GM12892 (cell line): ENCODE measurements at places on chromosomes 7 and 10.

GRCh38 chr10:86658751-86659150, 4.4 kb downstream of the OPN4 start:
- no peak for DNase-seq

DNA sequence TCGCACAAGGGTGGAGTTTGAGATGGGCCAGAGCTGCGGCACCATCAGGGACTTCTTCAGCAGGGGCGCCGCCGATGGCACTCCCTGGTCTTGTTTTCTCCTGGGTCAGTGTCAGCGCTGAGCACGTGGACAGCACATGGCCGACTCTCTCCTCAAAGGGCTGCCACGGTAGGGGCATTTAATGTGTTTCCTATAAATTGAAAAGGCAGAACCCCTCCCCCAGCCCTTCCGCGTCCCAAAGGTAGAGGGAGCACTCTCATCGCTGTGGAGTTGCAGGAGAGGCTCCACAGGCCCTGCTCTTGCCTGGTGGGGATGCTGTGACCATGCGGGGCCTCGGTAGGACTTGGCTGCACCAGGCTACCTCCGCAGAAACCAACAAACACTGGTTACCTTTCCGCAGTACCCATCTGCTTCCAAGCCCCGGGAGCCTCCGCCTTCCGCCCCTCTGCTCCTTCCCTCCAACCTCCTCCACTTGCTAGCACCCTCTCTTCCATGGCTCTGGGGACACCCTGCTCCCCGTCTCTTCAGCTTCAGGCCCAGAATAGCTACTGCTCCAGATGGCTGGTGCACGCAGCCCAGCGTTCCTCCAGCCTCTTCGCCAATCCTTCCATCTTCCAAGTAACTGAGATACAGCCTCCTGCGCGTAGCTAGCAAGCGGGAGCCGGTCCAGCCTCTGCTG, 166.3 kb upstream of the ADCY1 start:
- DNase-seq = no peak

DNA sequence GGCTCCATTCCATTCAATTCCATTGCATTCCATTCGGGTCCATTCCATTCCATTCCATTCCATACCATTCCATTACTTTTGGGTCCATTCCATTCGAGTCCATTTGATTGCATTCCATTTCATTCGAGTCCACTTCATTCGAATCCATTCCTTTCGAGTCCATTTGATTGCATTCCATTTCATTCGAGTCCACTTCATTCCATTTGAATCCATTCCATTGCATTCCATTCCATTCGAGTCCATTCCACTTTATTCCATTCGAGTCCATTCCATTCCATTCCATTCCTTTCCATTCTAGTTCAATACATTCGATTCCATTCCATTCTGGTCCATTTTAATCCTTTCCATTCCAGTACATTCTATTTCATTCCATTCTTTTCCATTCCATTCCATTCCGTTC, 334.0 kb downstream of the ZNF33B start:
- no peak for DNase-seq

GRCh38 chr10:50885097-50885859, at the start of gene A1CF:
Gene A1CF, minus strand, starts transcription at chr10:50885627. Its CDS starts 25,687 bp downstream, at chr10:50859940.
- no peak for DNase-seq
